ENCODE measurements at places on chromosomes 2 and 18.

- DNase-seq: no peak
These were observed 176.5 kb upstream of the CTAGE1 start for GRCh38 chr18:22594155-22594690.

DNA sequence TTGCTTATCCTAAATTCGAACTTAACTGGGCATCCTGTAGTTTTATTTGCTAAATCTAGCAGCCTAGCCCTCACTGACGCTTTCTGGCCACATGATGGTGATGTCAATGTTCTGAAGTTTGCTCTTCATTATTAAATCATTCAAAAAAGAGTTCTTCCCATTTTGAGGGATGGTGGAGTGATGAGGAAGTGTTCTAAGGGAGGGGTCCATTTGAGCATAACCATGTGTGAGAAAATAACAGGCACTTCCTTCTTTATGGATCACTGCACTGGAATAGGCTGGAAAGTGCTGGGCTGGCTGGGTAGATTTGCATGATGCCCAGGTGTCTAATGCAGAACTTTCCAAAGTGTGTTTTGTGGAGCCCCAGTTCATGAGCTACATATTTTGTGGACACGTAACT lies 74.2 kb downstream of the TNFRSF11A start:
- no peak for DNase-seq

DNA sequence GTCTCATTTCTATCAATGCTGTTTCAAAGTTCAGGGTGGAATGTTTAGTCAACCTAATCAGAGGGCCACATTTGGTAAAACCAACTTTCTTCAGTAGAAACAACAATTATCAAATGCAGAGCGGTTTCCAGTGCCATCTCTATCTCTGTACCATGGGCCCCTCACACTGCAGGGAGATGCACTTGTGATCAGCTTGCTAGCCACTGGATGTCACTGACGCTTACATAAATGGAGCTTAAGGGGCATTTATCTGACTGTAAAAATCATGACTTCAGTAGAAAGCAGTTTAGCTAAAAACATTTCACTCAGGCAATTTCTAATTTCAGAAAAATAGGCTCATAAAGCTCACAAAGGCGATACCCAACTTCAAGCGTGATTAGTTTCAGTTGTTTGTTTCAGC lies 678.0 kb downstream of the ZEB2 start:
- DNase-seq: no peak

DNA sequence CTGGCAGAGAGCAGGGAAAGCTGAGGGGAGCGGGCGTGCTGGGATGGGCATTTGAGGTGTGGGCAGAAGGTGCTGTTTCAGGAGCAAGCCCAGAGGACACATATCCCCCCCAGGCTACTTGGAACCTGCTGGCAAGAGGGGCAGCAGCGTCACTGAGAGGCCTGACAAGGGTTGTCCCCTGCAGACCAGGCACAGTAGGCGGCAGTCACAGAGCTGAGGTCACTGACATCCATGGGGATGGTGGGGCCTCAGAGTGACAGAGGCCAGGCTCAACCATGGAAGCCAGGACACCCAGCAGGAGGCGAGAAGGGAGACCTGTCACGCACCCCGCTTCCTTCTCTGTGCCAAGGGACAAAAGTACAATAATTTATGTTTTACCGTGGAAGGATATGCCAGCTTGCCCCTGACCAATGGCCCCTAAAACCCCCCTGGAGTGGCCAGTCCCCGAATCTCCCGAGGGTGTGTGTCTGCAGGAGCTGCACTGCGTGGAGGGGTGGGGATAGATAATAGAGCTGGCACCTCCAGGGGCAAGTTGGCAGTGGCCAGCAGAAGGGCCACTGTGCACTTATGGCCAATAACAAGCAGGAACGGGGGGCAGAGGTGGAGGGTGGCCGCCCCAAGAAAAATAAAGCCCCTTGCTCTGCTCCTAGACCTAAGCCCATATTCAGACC lies 86.3 kb upstream of the SLC66A3 start:
- DNase-seq: no peak

GRCh38 chr2:40388161-40388560 lies 63.7 kb downstream of the SLC8A1 start:
- no peak for DNase-seq

DNA sequence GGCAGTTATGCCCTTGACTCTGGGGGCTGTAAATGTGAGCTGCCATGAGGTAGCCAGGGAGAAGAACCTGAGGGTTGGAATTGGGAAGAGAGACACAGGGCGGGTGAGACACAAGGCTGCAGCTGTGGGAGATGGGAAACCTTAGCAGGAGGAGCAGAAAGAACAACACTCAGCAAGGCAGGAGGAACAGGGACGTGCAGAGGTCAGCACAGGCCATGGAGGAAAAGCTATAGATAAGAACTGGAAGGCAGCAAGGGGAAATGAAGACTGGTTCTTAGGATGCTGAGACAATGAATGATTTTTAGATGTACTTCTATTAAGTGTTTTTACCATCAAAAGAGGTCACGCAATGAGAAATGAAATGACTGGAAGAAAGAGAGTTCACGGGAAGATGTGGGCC lies 80.2 kb downstream of the USP40 start:
- no peak for DNase-seq

GRCh38 chr2:201021914-201022313 lies 49.6 kb downstream of the HYCC2 start:
- no peak for DNase-seq

DNA sequence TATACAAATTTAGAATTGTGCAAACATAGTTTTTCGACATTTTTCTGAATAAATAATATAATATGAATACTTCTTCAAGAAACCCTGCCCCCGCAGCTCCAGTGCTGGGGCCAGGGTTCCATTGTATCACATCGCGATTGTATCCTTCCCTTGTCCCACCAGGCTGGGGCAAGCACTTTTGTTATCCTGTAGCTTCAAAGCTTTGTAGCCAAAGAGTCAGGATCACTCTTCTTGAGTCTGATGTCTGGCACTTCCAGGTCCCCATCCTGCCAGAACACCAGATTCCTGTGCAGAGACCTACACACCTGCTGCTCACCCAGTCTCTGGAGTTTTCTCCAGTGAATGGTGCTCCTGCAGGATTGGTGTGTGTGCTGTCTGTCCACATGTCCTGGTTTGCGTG lies 186.9 kb downstream of the ASB1 start:
- no peak for DNase-seq

DNA sequence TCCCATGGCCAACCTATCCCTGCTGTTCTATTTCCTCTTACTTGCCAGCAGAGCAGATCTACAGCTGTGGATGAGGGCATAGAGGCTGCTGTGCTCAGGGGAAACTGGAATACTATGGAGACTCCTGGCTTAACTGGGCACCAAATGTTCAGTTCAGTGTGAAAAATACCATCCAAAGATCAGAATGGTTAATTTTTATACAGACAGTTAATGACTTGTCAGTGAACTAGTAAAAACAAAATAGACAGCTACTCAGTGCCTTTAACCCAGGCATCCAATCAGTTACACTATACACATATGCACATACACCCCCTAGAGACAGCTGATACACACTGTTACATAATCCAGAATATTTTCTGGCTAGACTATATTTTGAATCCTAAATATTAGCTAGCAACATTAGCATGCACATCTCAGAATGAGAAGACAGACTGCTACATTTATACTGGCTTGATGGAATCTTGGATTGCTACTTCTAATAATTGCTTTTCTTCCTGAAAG lies 59.1 kb upstream of the WIPF1 start:
- no peak for DNase-seq

- DNase-seq: no peak
These were observed 164.8 kb upstream of the ACVR2A start for GRCh38 chr2:147679955-147680531.

GRCh38 chr2:20599861-20600461 lies 50.9 kb downstream of the HS1BP3 start:
- peak; percentile 0 for DNase-seq

- DNase-seq: no peak
These were observed 32.4 kb upstream of the MRPL19 start for GRCh38 chr2:75614162-75614651.

DNA sequence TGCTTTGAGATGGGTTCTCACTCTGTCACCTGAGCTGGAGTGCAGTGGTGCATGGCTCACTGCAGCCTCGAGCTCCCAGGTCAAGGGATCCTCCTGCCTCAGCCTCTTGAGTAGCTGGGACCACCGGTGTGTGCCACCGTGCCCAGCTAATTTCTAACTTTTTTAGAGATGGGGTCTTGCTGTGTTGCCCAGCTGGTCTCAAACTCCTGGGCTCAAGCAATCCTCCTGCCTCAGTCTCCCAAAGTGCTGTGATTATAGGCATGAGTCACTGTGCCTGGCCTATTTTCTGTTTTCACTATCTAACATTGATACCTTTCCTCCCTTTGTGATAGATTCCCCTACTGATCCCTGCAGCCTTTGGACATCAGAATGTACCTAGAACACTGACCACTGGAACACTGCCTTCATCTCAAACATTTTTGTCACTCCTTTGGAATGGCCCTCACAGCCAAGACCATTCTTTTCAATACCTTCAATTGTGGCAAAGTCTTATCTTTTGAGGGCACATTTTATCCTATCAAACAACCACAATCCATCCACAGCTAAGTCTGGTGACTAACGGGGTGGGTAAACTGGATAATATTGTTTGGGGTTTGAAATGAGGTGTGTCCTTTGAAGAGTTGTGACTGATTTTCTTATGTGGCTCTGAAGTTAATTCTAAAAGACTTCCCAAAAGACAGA lies 43.7 kb downstream of the EPAS1 start:
- DNase-seq: no peak

DNA sequence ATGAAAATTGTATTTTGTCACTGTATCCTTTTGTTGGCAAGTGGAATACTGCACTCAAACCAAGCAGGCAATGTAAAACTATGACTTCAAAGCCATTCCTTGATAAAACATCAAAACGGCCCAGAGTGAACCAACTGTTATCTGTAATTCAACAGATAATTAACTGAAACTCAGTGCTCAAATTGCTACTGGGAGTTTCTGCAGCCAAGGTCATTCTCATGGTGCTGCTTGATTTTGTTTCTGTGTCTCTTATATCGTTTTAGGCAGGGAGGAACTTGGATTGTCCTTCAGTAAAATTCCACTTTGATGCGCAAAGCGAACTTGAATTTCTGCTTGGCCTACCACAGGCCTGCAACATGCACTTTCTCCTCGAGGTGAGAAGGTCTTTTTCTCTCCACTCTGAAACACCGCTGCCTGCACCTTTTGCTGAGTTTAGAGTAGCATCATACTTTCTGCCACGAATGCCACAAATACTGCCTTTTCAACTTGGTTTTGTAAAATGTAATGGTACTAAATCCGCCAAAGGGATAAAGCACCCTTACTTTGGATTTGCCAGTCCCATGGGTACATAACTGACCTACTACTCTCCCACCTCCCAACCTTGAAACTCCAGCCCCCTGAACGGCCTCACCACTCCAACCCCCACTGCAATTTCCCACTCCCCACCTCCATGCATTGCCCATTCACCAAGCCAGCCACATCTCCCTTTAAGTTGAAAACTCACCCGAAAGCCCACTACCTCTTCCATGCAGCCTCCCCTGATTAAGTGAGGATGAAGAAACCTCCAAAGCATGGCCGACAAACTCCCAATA lies 204.7 kb downstream of the TGIF1 start:
- DNase-seq: no peak

DNA sequence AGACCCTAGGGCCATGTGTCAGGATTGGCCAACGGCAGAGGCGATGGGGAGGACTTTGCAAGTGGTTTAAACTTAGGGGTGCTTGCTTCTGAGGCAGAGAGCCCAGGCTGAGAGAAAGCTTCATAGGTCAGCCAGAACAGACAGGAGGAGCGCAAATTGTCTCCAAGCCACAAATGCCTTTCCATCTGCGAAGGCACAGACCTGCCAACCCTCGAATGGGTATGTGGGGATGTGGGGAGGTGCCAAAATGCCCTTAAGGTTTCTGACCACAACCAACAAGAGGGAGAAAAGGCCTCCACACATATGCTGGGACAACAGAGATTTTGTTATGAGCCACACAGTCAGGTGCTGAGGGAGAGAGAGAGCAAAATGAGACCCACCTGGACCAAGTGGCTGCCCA lies 283.6 kb downstream of the CYP26B1 start:
- DNase-seq: no peak

DNA sequence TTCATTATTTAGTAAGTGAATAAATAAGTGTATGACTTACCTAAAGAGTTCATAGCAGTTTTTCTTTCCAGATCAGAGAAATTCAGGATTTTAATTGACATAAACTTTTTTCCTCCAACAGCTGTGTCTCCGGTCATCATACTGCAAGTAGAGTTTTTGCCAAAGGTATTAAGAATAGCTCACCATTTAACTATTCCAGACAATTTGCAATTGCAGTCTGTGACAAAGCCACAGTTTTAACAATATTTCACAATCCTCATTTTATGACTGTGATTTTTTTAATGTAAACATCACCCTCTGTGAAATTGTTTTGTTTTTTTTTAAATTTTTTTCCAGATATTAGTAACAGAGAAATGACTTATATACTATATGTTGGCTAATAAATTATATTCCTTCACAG lies 199.1 kb downstream of the TRIB2 start:
- no peak for DNase-seq

DNA sequence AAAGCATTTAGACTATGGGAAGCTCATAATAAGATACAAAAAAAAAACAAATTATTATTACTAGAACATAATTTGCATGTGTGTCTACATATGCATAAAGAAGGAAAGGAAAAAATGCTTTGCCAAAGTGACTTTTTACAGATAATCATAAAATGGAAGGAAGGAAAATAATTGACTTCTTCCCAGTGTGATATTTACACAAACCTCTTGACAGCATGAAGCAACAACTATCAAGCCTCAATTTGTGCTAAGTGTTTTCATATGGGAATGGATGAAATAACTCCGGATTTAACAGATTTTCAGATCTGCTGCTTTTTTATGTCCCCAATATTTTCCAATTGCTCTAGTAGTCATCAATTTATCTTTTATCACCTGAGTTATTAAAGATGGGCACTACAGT lies 275.9 kb upstream of the REG3G start:
- no peak for DNase-seq

DNA sequence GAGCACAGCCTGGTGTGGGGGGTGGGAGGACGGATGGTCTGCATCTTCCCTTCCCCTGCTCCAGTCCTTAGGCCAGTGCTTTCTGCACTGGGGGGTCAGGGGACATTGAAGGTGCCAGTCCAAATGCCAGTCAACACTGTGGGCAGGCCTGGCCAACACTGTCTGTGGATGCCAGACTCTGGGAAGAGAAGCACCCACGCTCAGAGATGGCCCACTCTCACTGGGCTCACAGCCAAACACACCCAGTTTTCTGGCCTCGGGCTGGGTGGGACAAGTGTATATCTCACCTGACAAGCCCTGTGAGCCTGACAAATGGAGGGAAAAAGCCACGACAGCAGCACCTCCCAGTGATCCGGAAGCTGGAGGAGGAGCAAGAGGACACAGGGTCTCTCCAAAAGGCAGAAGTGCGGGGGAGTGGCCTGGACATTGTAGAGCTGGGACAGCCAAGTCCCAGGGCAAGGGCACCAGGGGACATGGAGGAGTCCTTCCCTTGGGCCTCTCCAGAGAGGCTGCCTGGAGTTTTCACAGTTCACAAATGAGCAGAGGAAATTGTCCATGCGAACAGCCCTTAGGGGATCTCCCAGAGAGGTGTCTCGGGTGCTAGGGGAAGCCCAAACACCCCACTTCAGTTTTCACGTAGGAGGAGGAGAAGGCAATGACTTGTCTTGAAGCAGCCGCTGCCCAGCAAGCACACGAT lies 79.3 kb downstream of the SDC1 start:
- no peak for DNase-seq

Data from activated naive CD4-positive, alpha-beta T cell treated with Interleukin-2 at 50 U/mL for 16 hours (primary cell).